ENCODE measurements at places on chromosomes 13 and 19. TPM values are rescaled to one million over a fixed set of nuclear protein-coding genes. Genes with fewer than 3 reads are reported as not detected.

Gene DNAAF3
- total RNA-seq, result 3.5 TPM

Gene FCHO1
- 3.1 TPM for total RNA-seq

Gene CEACAM4
- total RNA-seq, result not detected

Gene ZSCAN22
- 2.5 TPM for total RNA-seq

Gene PODNL1
- 0.67 TPM for total RNA-seq

Gene DENND1C
- 4.9 TPM for total RNA-seq

Gene PSG3
- not detected for total RNA-seq

Gene CYP4F8
- total RNA-seq, result not detected

Gene HOOK2
- total RNA-seq, result 54.4 TPM

Gene TMPRSS9
- total RNA-seq, result not detected

Gene SOX21
- total RNA-seq, result not detected

Gene SMAD9
- total RNA-seq, result 57.9 TPM

DNA sequence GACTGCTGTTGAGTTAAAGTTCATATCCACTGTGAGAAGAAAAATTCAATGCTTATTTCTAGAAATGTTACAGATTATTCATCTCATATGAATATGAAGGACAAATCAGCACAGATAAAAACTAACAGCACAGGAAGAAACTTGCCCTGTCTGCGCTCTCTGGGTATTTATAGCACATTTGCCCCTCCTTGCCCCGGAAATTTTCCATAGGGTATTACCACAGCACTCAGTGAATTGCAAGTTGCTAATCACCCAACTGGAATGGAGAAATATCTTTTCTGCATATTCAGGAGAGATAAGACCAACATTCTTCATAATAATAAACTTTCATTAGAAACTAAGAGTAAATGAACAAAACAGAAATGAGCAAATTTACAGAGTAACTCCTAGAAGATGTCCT lies 318.0 kb upstream of the KLF12 start:
- H3K27me3 ChIP-seq, result no peaks in the 10 kb centered on the region
- no peak overlapping the region for H3K27ac ChIP-seq
- DNase-seq, result no peak
- H3K4me3 ChIP-seq, result no peak overlapping the region
- no peaks in the 10 kb centered on the region for H3K4me1 ChIP-seq

GRCh38 chr19:48806518-48806817 lies 4.4 kb downstream of the BCAT2 start:
- no peak for DNase-seq
- H3K4me1 ChIP-seq, result peaks cover under 1% of the 10 kb centered on the region
- no peak overlapping the region for H3K4me3 ChIP-seq

DNA sequence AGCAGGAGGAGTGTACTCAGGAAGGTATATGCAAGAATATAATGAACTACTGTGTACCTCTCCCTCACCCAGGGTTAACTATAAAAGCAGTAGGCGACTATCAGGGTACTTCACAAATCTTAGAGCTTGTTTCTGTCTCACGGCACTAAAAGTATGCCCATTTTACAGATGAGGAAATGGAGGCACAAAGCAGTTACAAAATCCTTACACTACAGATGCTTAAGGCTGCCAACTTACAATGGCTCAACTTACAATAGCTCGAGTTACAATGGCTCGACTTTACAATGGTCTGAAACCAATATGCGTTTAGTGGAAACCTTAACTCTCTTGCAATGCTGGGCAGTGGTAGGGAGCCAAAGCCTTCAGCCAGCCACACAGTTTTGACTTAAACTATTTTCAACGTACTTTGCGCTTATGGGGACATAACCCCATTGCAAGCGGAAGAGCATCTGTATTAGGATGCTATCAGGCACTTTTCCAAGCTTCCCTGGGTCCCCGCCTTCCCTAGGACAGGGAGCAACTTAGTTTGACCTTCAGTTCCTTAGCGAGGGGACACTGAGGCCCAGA lies 4.1 kb downstream of the FCER2 start:
- no peaks in the 10 kb centered on the region for H3K36me3 ChIP-seq
- H3K4me3 ChIP-seq, result no peak overlapping the region
- DNase-seq, result no peak
- peaks cover 11% of the 10 kb centered on the region for H3K27me3 ChIP-seq
- H3K4me1 ChIP-seq, result no peaks in the 10 kb centered on the region

- H3K27me3 ChIP-seq, result no peaks in the 10 kb centered on the region
- no peak overlapping the region for H3K4me3 ChIP-seq
- no peaks in the 10 kb centered on the region for H3K4me1 ChIP-seq
These were observed 14.0 kb upstream of the ZNF347 start for GRCh38 chr19:53172889-53173288.

DNA sequence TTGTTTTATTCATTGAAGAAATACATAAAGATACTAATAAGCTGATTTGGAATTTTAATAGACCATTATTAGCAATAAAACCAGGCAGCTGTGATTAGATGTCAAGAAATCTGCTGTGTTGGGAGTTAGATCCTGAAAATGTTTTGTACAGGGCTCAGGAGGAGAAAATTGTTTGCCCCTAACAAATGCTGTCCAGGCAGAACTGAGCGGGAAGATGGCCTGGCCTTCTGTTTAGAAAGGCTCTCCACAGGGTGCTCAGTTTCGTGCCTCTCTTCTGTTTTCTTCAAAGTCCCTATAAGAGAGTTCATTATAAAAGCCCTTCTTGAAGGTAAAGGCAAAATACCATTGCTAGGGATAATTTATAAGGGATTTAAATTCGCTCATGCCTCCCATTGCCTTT lies 64.1 kb downstream of the ERCC5 start:
- H3K36me3 ChIP-seq, result no peaks in the 10 kb centered on the region
- no peaks in the 10 kb centered on the region for H3K4me1 ChIP-seq
- no peak overlapping the region for H3K27ac ChIP-seq
- H3K27me3 ChIP-seq, result no peaks in the 10 kb centered on the region

- no peaks in the 10 kb centered on the region for H3K36me3 ChIP-seq
- H3K27me3 ChIP-seq, result no peaks in the 10 kb centered on the region
- H3K4me3 ChIP-seq, result no peak overlapping the region
- DNase-seq, result peak; percentile 26
- no peak overlapping the region for H3K27ac ChIP-seq
These were observed 19.2 kb downstream of the SIGLEC8 start for GRCh38 chr19:51439021-51439465.

GRCh38 chr13:28739376-28739775 lies 20.6 kb upstream of the SLC46A3 start:
- DNase-seq, result no peak
- H3K4me3 ChIP-seq, result no peak overlapping the region
- H3K27me3 ChIP-seq, result no peaks in the 10 kb centered on the region
- no peaks in the 10 kb centered on the region for H3K36me3 ChIP-seq
- no peak overlapping the region for H3K27ac ChIP-seq

DNA sequence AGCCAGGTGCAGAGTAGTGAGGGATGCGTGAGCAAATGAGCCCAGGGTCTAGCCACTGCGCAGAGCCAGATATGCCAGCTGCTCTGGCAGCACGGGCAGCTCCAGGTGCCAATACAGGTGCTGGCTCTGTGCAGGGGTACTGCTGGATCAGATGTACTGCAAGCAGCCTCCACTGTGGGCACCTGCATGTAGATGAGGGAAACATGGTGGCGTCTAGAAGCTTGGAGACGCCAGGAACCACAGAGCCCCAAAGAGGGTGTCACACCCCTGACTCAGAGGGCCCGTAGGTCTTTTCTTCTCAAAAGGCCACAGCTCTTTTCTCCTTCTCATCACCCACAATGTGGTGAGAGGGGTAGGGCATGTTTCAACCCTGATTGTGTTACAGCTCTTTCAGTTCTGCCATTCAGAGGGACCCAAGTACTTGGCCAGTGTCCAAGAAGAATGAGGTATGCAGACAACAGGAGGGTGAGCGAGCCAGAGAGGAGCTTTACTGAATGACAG lies 244.4 kb upstream of the SLITRK1 start:
- H3K27me3 ChIP-seq, result no peaks in the 10 kb centered on the region
- H3K4me1 ChIP-seq, result peaks cover under 1% of the 10 kb centered on the region
- H3K4me3 ChIP-seq, result no peak overlapping the region
- H3K27ac ChIP-seq, result no peak overlapping the region
- DNase-seq, result peak; percentile 51
- H3K36me3 ChIP-seq, result no peaks in the 10 kb centered on the region

GRCh38 chr13:99811067-99811700 lies 160.4 kb downstream of the ZIC5 start:
- H3K4me3 ChIP-seq, result no peak overlapping the region
- H3K27me3 ChIP-seq, result no peaks in the 10 kb centered on the region
- no peaks in the 10 kb centered on the region for H3K4me1 ChIP-seq

Data from cardiac muscle cell (in vitro differentiated cells and primary cell).